Fibroblast of skin of scalp (primary cell): ENCODE measurements at places on chromosomes 12 and 14.

- DNase-seq: no peak
Observed at GRCh38 chr14:21215130-21215878, 53.9 kb downstream of the HNRNPC start.

- peak; percentile 68 for DNase-seq
Observed at GRCh38 chr14:71320734-71321573, 413.7 kb downstream of the PCNX1 start.

- no peak for DNase-seq
Observed at GRCh38 chr12:112176321-112177010, 51.1 kb downstream of the TRAFD1 start.

DNA sequence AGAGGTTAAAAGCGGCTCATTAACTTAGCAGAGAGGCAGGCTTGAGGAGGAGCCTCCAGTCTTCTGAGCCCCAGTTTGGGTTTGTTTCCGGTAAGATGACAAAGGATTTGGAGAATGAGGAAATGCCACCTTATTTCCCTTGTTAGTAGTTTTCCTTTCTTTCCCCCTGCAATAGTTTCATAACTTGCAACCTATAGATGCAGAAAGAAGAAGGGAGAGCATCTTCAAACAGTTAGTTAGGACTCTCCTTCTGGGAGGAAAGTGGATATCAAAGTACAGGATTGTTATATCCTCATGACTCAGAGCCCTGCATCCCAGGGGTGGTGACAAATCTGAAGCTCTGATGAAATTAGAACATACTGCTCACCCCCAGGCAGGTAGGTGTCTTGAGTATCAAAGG, 180.7 kb upstream of the SLC38A2 start:
- peak; percentile 72 for DNase-seq

DNA sequence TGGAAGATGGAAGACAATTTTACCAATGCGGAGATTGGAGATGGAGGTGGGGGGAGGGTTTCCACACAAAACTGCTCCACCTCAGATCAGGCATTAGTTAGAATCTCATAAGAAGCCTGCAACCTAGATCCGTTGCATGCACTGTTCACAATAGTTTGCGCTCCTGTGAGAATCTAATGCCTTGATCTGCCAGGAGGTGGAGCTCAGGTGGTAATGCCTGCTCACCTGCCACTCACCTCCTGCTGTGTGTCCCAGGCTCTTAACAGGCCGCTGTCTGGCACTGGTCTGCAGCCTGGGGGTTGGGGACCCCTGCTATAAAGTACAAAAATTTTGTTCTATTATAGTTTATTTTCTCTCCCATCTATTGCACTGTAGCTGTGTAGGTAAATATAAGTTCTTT, 84.9 kb upstream of the FOXG1 start:
- no peak for DNase-seq

GRCh38 chr12:27462151-27462694, 15.7 kb downstream of the SMCO2 start:
- peak; percentile 17 for DNase-seq

GRCh38 chr12:24143928-24144327, 194.5 kb upstream of the SOX5 start:
- no peak for DNase-seq

DNA sequence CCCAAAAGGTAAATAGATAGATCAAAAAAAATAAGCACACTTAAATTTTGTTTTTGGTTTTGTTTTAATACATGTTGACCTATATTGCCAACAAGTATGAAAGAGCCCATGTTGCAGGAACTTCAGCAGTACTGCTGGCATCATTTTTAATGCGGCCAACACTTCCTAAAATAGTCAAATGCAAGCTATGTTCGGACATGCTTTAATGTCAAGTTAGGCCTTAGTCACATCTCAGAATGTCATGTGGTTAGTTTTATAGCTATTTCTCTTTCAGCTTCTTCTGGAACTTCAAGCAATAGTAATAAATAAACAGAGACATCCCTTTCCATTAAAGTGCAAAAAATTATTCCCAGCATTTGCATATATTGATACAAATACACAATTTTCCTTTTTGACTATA, 153.4 kb downstream of the PIK3C2G start:
- no peak for DNase-seq

- DNase-seq: peak; percentile 23
Observed at GRCh38 chr12:82757059-82757458, 70.4 kb downstream of the TMTC2 start.

- DNase-seq: peak; percentile 88
Observed at GRCh38 chr14:103372552-103373304, 12.5 kb upstream of the MARK3 start.

- peak; percentile 98 for DNase-seq
Observed at GRCh38 chr14:68682166-68683103, 110.4 kb downstream of the ZFP36L1 start.

- no peak for DNase-seq
Observed at GRCh38 chr14:68791902-68792677, 777 bp downstream of the ZFP36L1 start.

DNA sequence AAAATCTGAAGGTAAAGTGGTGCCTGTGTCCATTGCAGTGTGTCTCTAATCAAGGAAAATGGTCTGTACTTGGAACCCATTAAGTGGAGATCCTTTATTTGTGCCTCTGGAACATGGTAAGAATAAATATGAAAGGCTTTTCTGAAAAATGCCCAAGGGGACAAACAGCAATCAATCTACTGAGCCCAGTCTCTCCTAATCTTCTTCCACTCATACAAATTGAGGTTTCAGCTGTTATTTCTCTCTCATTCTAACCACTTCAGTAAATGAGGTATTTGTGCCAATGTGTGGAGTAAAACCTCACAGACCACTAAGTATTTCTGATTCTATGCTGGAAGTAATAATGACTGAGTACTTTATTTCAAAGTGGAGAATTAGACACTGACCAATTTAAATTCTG, 82.3 kb upstream of the ST8SIA1 start:
- DNase-seq: no peak
